ENCODE measurements at places on chromosomes 3 and 15. TPM values are rescaled to one million over a fixed set of nuclear protein-coding genes. Genes with fewer than 3 reads are reported as not detected.
A peak's percentile ranks its signal among the peaks of the same experiment; 100 is the strongest.

- DNase-seq, result peak; percentile 48
Measured at GRCh38 chr15:77027697-77028450, 32.9 kb downstream of the PSTPIP1 start.

GRCh38 chr3:98763076-98763475, at the start of gene ST3GAL6:
TSS of gene ST3GAL6 (plus strand) at chr3:98763340. CDS start at chr3:98768441, 5,101 bp downstream.
- DNase-seq, result no peak

- no peak for DNase-seq
Measured at GRCh38 chr3:123880998-123881561, 3.1 kb downstream of the MYLK start.

DNA sequence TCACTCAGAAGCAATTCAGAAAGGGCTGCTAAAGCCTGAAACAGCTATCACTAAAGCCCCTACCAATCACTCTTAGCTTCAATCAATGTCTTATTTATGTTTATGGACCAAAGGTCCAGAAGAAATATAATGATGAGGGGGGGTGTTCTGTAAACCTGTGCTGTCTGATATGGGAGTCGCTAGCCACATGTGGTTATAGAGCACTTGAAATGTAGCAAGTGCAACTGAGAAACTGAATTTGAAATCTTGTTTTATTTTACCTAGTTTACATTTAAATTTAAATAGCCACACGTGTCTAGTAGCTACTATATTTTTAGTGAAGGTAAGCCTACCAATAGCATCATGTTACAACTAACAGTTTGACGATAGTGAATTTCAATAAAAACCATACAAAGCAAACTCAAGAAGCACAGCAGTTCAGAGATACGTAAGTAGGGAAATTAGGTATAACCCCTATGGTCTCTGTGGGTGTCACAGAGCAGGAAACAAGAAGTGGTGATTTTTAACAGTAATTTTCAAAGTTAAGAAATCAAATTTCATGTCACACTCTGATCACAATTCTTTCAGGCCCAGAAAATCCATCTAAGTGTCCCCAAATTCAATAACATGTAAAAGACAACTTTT, 3.6 kb downstream of the POU1F1 start:
- no peak for DNase-seq

- no peak for DNase-seq
Measured at GRCh38 chr3:116474801-116475200, 29.5 kb upstream of the LSAMP start.

DNA sequence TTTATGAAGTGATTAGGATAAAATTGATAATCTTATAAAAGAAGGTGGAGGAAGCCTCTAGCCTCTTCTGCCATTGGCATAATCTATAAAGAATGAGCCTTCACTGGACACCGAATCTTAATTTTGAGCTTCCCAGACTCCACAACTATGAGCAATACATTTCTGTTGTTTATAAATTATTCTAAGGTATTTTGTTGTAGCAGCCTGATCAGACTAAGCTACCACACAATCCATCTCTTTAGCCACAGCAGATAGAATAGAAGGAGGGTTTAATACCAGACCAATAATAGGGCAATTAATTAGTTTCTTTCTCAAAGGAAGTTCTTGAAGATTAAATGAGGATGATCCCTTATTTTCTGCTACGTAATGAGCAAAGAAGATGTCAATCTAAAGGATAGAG, 33.3 kb downstream of the SUCNR1 start:
- DNase-seq, result no peak

GRCh38 chr3:43855674-43856299, 165.0 kb downstream of the ABHD5 start:
- peak; percentile 63 for DNase-seq

Gene RFX7
- 5.6 TPM for total RNA-seq

Measured in left cardiac atrium (tissue), 4 donors.